ENCODE measurements at places on chromosomes 2 and 18.
A peak's percentile ranks its signal among the peaks of the same experiment; 100 is the strongest.

DNA sequence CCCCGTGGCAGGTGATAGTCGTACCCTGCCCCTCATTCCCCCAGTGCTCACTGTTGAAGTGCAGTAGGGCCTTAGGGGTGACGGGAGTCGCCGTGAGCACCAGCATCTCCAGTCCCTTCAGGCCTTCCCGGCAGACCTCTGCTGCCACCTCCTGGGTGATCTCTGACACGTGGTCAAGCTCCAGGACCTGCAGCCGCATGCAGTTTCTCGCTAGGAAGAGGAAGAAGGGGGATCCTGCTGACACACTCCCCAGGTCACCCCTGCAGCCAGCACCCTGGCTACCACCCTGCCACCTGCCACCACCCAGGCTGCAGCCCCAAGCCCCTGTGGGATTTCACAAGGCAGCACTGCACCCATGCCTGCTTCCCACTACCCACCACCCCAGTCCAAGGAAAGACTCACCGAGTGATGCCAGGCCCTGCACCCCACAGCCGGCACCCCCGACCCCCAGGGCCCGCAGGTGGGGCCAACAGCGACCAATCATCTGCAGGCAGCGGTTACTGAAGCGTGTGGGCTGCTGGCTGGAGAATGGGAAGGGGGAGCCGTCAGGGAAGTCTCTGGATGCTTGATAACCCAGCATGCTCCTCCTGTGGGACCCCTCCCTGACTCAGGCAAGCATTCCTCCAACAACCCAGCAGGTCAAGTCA is 23.8 kb downstream of the FBXO41 start:
- DNase-seq: peak; percentile 31

DNA sequence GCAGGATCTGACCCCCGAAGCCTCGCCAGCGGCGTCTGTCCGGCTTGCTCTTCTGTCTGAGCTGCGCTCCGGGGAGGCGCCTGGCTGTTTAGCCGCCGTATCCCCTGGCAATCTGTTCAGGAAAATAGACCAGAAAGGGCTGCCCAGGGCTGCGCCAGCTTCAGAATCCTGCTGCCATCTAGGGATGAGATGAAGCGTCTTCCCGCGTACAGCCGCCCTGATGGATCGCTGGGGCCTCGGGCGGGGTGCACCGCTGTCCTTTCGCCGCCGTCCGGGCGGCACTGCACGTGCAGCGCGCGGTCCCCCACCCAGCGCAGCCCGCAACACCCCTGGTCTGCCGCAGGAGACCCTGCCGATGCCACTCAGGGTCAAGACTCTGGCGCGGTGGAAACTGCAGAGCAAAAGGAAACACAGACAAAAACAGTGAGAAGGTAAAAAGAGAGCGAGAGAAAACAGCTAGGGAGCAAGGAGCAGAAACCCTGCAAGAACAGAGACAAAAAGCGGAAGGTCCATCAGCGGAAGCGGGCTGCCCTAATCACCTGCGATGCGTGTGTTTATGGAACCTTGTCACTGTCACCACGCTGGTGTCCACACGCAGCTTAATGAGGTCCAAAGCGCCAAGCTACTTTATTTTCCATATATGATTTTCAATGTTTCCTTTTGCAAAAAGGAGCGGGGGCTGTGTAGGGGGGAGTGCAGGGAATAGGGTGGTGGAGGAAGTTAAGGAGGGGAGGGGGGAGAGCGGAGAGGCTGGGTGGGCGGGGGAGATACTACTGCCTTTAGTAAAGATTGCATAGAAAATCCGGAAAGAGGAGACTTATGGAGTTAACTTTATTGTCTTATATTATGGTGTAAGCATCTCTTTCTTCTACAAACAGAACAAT is 2113.3 kb upstream of the PIK3C3 start:
- no peak for DNase-seq

DNA sequence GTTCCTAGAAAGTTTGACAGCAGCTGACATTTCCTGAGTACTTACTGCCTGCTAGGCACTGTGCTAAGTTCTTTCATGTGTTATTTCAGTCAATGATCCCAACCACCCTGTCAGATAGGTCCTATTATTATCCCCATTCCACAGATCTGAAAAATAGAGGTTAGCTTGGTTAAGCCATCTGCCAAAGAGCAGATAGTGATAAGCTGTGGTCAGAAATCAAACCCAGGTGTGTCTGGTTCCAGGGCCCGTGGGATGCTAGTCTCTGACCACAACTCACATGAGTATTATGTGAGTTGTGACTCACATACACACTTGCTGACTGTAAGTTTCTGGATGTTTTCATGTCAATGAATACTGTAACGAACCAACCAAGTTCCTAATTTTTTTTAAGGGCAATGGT is 132.0 kb upstream of the APCDD1 start:
- DNase-seq: no peak

DNA sequence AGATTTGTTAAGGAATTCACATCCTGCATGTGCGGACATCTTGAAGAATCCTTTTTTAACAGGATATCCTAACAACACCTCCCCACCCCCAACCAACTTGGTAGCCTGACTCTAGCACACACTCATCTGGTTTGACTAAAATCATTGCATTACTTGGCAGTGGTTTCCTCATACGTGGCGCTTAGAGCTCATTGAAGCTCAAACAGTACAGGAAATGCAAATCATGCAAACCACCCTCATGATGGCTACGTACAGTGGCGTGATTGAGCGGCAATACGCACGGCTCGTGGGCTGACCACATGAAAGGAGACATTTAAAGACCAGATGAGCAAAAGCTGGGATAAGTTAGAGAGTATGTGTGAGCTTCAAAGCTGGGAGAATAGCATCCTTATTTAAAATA is 336.2 kb downstream of the ZEB2 start:
- peak; percentile 78 for DNase-seq

- no peak for DNase-seq
These were observed 221.8 kb downstream of the MREG start for GRCh38 chr2:215791481-215791937.
